ENCODE measurements at places on chromosomes 7 and 10.

GRCh38 chr10:17961551-17962422, 10.1 kb downstream of the SLC39A12 start:
- no peak for DNase-seq

- DNase-seq: no peak
Measured at GRCh38 chr10:34687434-34688210, 127.5 kb downstream of the PARD3 start.

DNA sequence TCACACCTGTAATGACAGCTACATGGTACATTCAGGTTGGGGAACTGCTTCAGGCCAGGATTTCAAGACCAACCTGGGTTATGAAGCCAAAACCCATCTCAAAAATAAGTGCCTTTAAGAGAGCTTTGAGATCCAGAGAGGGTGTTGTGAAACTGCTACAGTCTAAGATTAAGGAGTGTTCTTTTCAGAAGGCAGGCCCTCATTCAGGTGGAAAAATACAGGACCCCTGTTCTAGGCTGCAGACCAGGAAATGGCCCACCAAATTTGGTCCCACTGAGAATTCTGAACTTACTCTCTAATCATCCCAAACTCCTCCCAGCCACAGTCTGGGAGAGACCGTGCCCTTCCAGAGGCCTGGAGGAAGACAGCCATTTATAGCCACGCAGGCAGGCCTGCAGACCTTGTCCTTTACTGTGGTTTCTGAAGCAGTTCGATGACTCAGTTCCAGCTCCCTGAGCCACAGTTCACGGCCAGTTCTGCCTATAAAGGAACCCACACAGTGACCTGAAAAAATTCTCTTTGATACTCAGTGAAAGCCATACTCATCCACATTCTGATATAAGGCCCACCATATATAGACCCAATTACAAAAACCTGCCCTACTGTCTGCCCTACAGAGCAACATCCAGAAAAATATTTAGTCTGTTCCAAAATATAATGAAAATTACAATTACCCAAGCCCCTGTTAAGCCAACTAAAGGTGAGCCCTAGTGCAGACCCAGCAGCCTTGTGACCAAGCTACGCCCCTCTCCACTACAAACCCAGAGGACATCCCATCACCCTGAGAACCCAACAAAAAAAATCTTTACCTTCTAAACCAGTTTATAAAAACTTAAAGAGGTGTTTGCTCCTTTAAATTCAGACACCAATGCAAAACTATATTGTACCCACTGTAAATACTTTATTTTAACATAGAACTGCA, 21.2 kb downstream of the ZNF680 start:
- DNase-seq: peak; percentile 90

GRCh38 chr7:151168003-151168786, 701 bp upstream of the GBX1 start:
- peak; percentile 64 for DNase-seq

- no peak for DNase-seq
Measured at GRCh38 chr7:26532471-26532870, 240.8 kb downstream of the SNX10 start.
